ENCODE measurements at places on chromosomes 4 and X. TPM values are rescaled to one million over a fixed set of nuclear protein-coding genes. Genes with fewer than 3 reads are reported as not detected.

The CNKSR2 gene
- 4.8 TPM for total RNA-seq

The STPG2 gene
- total RNA-seq: 0.71 TPM

DNA sequence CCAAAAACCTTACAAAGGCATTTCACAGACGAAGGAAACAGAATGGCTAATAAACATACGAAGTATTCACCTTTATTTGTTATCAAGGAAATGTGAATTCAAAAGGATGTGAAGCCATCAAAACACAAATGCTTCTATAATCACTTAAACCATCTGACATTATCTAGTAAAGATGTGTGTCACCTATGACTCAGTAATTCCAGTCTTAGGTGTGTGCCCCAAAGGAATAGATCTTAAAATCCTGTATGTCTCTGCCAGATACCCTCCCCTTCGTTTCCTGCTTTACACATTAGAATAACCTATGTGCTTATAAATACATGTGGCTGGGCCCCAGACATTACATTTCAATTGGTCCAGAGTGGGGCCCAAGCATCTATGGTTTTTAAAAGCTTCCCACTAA lies 41.8 kb upstream of the CEP135 start:
- no peaks in the 10 kb centered on the region for H3K27me3 ChIP-seq
- no peak overlapping the region for H3K27ac ChIP-seq
- no peak overlapping the region for H3K4me3 ChIP-seq

GRCh38 chr4:21041708-21042107 lies 341.4 kb downstream of the PACRGL start:
- H3K36me3 ChIP-seq: no peaks in the 10 kb centered on the region
- no peak overlapping the region for H3K4me3 ChIP-seq
- H3K27me3 ChIP-seq: no peaks in the 10 kb centered on the region
- no peak for DNase-seq

- no peaks in the 10 kb centered on the region for H3K36me3 ChIP-seq
- no peaks in the 10 kb centered on the region for H3K27me3 ChIP-seq
- H3K27ac ChIP-seq: no peak overlapping the region
- H3K4me1 ChIP-seq: peaks cover 10% of the 10 kb centered on the region
These were observed 3.1 kb upstream of the ELOVL6 start for GRCh38 chr4:110201502-110201901.

DNA sequence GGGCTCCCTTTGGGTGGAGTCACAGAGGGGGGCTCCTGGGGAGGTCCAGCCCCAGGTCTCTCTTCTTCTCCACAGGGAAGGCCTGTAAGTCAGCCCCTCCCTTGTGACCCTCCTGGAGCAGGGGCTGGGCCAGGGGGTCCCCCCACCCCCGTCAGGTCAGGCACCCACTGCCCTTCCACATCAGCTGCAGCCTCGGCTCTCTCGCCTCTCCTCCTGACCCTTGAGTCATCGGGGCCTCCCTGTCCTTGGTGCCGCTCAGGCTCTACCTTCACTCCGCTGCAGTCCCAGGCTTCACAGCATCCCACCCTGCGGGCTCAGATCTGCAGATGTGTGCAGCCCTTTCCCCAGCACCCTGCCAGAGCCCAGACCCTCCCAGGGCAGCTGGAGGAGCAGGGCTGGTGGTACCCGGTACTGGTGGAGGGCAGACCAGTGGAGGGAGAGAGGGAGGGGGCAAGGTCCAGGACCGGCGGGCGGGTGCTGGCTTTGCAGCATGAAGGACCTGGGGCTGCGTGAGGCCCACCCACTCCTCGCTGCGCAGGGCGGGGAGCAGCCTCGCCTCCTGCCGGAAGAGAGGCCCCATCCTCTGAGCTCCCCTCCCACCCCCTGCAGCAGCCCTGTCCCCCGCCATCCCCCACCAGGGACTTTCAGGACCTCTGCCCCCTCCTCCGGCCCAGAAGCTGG lies 117.1 kb downstream of the FAM53A start:
- DNase-seq: peak; percentile 63
- peaks cover 13% of the 10 kb centered on the region for H3K27me3 ChIP-seq
- H3K27ac ChIP-seq: no peak overlapping the region
- H3K4me3 ChIP-seq: no peak overlapping the region
- no peaks in the 10 kb centered on the region for H3K36me3 ChIP-seq
- H3K4me1 ChIP-seq: no peaks in the 10 kb centered on the region

DNA sequence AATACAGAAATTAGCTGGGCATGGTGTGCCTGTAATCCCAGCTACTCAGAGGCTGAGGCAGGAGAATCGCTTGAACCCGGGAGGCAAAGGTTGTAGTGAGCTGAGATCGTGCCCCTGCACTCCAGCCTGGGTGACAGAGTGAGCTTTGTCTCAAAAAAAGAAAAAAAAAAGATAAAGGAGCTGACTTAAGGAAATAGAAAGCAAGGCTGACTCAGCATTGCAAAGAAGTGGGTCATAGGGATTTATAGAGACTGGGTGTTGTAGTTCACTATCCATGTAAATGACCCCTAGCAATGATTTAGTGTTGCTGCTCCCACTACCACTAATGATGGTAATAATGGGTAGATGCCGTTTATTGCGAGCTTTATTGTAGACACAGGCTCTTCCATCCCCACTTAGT lies 47.6 kb downstream of the ADD1 start:
- no peaks in the 10 kb centered on the region for H3K27me3 ChIP-seq
- peaks cover 26% of the 10 kb centered on the region for H3K36me3 ChIP-seq
- H3K27ac ChIP-seq: no peak overlapping the region
- H3K4me1 ChIP-seq: peaks cover 9% of the 10 kb centered on the region
- H3K4me3 ChIP-seq: no peak overlapping the region

All from sigmoid colon (tissue), 7 donors.